T-cell (primary cell): ENCODE measurements at places on chromosomes 4 and X. TPM values are rescaled to one million over a fixed set of nuclear protein-coding genes. Genes with fewer than 3 reads are reported as not detected.
A peak's percentile ranks its signal among the peaks of the same experiment; 100 is the strongest.

The PLCXD1 gene
- total RNA-seq: 27.4 TPM

The IL1RAPL1 gene
- total RNA-seq: not detected

DNA sequence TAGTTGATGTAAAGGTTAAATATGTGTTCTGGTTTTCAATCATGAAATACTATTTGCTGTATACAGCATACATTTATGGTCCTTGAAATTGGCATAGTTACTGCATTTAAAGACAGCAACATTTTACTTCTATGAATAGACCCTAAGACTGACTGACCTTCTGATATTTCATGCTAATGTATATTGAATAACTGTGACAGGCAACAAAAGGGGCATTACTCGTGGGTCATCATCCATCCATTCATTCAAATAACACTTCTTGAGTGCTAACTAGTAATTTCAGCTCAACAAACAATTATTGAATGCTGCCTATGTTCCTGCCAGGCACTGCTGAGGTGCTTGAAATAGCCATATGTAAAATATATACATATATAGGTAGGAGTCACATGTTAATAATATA lies 92.8 kb upstream of the ADAMTS3 start:
- no peaks in the 10 kb centered on the region for H3K36me3 ChIP-seq
- no peak for DNase-seq
- no peak overlapping the region for H3K4me3 ChIP-seq
- H3K27ac ChIP-seq: no peak overlapping the region

DNA sequence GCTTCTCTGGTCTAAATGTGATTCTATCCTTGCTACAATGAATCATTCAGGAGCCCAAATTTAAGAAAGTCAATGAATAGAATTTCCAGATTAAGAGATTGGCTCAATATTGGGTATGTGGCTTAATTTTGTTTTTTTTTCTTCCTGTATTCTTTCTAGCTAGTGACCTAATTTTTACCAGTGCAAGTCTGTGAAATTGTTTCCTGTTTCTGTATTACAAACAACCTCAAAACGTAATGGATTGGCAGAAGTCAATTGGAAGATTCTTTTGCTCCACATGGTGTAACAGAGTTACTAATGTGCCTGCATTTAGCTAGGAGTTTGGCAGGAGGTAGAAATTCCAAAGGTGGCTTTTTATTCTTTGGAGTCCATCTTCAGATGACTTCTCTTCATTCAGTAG lies 17.6 kb downstream of the DYNLT3 start:
- H3K4me3 ChIP-seq: no peak overlapping the region
- H3K4me1 ChIP-seq: peaks cover 4% of the 10 kb centered on the region
- H3K27ac ChIP-seq: no peak overlapping the region
- no peak for DNase-seq
- no peaks in the 10 kb centered on the region for H3K27me3 ChIP-seq

GRCh38 chr4:173242466-173243250 lies 74.0 kb downstream of the GALNT7 start:
- no peaks in the 10 kb centered on the region for H3K27me3 ChIP-seq
- H3K27ac ChIP-seq: no peak overlapping the region
- peaks cover 4% of the 10 kb centered on the region for H3K4me1 ChIP-seq

DNA sequence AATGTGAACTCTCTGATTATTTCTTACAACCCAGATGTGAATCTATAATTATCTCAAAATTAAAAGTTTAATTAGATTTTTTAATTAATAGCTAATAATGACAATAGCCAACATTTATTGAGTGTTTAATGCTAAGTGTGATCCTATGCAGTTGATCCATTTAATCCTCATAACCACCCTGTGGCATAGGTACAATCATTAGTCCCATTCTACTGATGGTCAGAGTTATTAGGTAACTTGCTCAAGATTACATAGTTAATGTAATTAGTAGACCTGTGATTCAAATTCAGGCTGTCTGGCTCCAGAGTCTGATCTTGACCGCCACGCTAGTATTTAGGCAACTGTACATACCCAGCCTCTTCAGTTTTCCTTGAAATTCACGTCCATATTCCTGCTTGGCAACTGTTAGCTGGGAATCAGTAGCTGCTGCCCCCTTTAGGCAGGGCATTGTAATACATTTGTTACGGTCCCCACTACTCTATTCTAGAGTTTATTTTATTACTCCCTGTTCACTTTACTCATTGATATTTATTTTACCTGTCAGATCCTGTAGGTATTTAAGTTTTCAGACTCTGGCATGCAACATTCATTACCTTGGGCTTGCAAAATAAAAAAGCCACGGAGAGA lies 20.6 kb upstream of the TEC start:
- H3K4me1 ChIP-seq: no peaks in the 10 kb centered on the region
- H3K36me3 ChIP-seq: no peaks in the 10 kb centered on the region
- H3K4me3 ChIP-seq: no peak overlapping the region
- DNase-seq: no peak

DNA sequence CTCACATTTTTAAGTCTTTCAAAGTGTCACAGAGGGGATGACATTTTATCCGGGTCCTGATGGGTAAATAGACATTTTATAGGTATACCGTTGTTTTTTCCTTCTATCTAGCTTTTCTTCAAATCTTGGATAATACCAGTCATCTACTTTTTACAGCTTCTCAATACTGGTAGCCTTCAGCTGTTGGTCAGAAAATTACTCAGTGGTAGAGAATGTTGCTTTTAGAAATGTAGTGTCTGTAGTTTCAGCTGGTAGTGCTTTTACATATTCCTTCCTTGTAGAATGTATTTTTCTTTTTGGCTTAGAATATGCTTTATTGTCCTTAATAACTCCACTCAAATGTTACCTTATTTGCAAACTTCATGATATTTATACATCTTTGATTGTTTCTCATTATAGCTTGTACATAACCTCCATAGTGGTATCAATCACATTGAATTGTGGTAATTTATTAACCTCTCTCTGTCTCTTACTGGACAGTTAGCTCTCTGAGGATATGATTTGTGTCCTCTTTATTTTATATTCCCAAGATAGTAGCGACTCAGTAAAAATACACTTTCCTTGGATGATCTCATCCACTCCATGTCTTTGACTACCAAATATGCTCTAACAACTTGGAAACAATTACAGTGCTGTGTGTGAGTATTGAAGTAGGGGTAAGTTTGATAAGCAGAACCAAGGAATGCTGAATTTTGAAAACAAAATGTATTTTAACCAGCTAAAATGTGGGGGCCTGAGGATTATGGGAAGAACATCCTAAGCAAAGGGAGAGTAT lies 53.8 kb downstream of the RAP1GDS1 start:
- H3K4me3 ChIP-seq: no peak overlapping the region
- H3K36me3 ChIP-seq: no peaks in the 10 kb centered on the region
- H3K27me3 ChIP-seq: no peaks in the 10 kb centered on the region
- DNase-seq: no peak
- H3K27ac ChIP-seq: no peak overlapping the region
- H3K4me1 ChIP-seq: no peaks in the 10 kb centered on the region

DNA sequence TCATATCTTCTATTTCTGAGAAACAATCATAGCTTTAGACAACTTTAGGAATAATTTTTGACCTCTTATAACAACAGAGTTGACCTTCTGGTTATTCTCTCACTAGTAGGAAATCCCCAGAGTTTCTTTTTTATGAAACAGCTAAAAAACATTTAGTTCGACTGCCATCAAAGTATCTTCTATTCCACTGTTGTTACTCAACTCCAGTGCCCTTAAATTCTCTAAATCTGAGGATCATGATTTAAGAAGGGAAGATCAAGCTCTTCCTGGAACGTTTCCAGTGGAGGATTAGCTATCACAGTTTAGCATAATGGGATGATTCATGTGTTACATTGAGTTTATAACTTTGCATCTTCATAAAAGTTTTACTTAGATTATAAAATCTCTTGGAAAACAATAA lies 134.9 kb upstream of the VEGFC start:
- no peaks in the 10 kb centered on the region for H3K27me3 ChIP-seq
- H3K4me1 ChIP-seq: no peaks in the 10 kb centered on the region
- no peak for DNase-seq
- H3K36me3 ChIP-seq: no peaks in the 10 kb centered on the region
- no peak overlapping the region for H3K27ac ChIP-seq

GRCh38 chr4:155099231-155099630 lies 109.2 kb upstream of the NPY2R start:
- H3K4me1 ChIP-seq: no peaks in the 10 kb centered on the region
- H3K27me3 ChIP-seq: no peaks in the 10 kb centered on the region
- DNase-seq: no peak
- no peak overlapping the region for H3K27ac ChIP-seq
- no peak overlapping the region for H3K4me3 ChIP-seq

The TMPRSS11F gene
- total RNA-seq: not detected

The UGT2B15 gene
- total RNA-seq: 0.44 TPM

The ARHGAP24 gene
- total RNA-seq: 0.45 TPM

- H3K27me3 ChIP-seq: no peaks in the 10 kb centered on the region
- no peak for DNase-seq
- no peaks in the 10 kb centered on the region for H3K36me3 ChIP-seq
- no peak overlapping the region for H3K27ac ChIP-seq
- H3K4me3 ChIP-seq: no peak overlapping the region
- no peaks in the 10 kb centered on the region for H3K4me1 ChIP-seq
Measured at GRCh38 chrX:2538031-2538757, 37.4 kb upstream of the DHRSX start.

GRCh38 chr4:107066621-107067020 lies 30.5 kb upstream of the DKK2 start:
- no peaks in the 10 kb centered on the region for H3K36me3 ChIP-seq
- no peak overlapping the region for H3K4me3 ChIP-seq
- H3K27ac ChIP-seq: no peak overlapping the region
- DNase-seq: no peak
- H3K27me3 ChIP-seq: no peaks in the 10 kb centered on the region

The FGG gene
- 3.6 TPM for total RNA-seq

DNA sequence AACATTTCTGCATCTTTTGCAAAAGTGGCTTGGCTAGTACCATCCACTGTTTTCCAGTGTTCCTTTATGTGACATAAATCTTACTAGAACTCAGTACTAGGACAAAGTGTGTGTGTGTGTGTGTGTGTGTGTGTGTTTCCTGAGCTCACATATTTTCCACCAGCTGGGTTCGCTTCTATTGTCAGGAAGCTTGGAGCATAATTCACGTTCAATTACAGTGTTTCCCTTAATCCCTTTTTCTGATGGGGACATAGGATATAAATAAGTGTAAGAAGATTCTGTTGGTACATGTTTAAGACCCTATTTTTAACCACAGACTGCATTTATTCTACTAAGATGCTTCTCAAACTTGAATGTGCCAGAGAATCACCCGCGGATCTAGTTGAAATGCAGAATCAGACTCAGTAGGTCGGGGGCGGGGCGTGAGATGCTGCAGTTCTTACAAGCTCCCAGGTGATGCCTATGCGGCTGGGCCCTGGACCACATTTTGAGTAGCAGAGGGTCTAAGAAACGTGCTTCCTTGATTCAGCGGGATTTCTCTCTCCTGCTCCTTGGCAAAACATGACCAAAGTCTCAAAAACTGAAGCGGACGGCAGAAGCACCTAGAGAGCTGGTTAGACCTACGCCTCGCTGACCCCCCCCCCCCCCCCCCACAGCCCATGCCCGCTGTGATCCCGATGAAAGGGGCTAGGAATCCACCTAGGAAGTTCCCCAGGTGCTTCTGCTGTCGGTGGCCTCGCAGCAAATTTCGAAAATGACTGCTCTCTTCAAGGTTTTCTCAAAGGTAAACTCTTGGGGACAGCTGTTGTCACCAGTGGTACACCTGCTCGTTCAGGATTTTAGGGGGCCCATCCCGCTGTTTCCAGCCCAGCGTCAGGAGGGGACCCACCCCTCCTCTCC lies 797 bp downstream of the CD99L2 start:
- peaks cover 4% of the 10 kb centered on the region for H3K36me3 ChIP-seq
- no peaks in the 10 kb centered on the region for H3K27me3 ChIP-seq
- peak overlapping the region; percentile 53 for H3K4me3 ChIP-seq
- peak; percentile 33 for DNase-seq
- peaks cover 14% of the 10 kb centered on the region for H3K4me1 ChIP-seq

The HSFX4 gene
- not detected for total RNA-seq

The MAGEA2 gene
- not detected for total RNA-seq

GRCh38 chrX:85003655-85004244 lies at the start of gene APOOL:
TSS of gene APOOL (plus strand) at chrX:85003877. CDS start at chrX:85003913, 36 bp downstream.
- peak; percentile 43 for DNase-seq
- peak within 1 kb of the TSS; percentile 34 for H3K27ac ChIP-seq
- H3K4me1 ChIP-seq: peaks cover 6% of the 10 kb centered on the region

- no peak overlapping the region for H3K4me3 ChIP-seq
- H3K27me3 ChIP-seq: no peaks in the 10 kb centered on the region
Measured at GRCh38 chrX:102085706-102086105, 39.8 kb upstream of the TCEAL2 start.

DNA sequence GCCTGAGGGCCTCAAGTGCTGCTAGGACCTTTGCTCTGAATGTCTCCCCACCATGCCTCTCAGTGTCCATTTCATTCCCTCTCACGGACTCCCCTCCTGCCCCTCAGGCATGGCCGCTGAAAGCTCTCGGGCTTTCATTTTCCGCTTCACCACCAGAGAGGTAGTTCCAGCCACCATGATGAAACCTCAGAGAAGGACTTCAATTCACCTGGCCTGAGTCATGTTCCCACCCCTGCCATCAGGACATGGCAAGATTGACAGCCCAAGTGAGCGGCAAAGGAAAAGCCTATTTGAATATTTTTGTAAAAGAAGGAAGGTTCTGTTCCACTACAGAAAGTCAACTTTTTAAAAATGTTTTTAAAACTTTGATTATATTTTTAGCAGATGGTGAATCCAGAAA lies 249.3 kb upstream of the GALNT7 start:
- no peak for DNase-seq
- H3K27ac ChIP-seq: no peak overlapping the region
- H3K4me3 ChIP-seq: no peak overlapping the region
- H3K4me1 ChIP-seq: no peaks in the 10 kb centered on the region

DNA sequence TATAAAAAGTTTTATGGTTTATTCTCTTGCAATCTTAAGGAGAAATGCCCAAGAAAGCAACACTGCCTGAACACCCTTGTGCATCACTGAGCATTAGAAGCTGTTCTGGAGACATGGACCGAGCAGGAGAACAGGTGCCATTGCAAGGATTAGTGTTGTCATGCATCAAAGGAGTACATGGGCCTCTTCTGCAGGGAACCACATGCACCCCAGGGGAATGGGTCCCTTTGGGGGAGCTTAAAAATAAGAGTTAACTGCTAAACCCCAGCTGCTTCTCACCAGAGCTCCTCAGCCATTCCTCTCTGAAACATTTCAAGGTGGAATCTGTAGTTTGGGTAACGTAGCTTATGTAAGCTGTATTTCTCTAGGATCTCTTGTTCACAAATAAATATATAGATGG lies 353.0 kb upstream of the SLC7A11 start:
- H3K4me3 ChIP-seq: no peak overlapping the region
- no peak for DNase-seq
- no peaks in the 10 kb centered on the region for H3K36me3 ChIP-seq
- H3K4me1 ChIP-seq: no peaks in the 10 kb centered on the region
- H3K27me3 ChIP-seq: no peaks in the 10 kb centered on the region

GRCh38 chr4:52959541-52959940 lies 97.4 kb downstream of the RASL11B start:
- DNase-seq: no peak
- H3K36me3 ChIP-seq: no peaks in the 10 kb centered on the region
- no peaks in the 10 kb centered on the region for H3K4me1 ChIP-seq
- H3K4me3 ChIP-seq: no peak overlapping the region
- H3K27ac ChIP-seq: no peak overlapping the region
- H3K27me3 ChIP-seq: no peaks in the 10 kb centered on the region
